ENCODE measurements at places on chromosomes 16 and 17. TPM values are rescaled to one million over a fixed set of nuclear protein-coding genes. Genes with fewer than 3 reads are reported as not detected.

The KRTAP4-1 gene
- total RNA-seq = not detected

DNA sequence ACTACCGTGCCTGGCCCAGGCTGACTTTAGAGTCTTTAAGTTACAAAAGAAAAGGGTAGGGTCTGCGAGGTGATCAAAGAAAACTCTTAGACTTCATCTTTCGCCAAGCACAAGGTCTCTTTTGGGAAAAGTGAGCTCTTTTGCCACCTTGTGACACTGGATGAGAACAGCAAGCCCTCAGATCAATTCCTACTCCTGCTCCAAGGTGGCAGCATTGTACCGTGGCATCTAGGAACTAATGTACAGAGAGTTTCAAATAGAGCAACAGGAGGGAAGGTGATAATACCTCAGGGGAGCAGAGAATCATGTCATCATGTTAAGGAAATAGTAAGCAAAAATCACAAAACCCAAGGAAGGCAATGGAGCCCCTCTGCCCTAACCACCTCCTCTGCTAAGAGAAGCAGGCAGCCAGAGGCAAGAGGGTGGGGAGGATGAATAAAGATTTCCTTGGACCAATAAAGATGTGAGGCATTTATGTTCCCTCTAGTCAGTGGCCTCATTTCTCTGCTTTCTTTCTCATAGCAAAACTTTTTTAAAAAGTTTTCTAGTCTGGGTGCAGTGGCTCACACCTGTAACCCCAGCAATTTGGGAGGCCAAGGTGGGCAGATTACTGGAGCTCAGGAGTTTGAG lies 2.1 kb upstream of the C17orf78 start:
- no peaks in the 10 kb centered on the region for H3K36me3 ChIP-seq
- no peaks in the 10 kb centered on the region for H3K27me3 ChIP-seq
- no peak overlapping the region for H3K4me3 ChIP-seq
- no peak for DNase-seq

- no peaks in the 10 kb centered on the region for H3K36me3 ChIP-seq
- no peak overlapping the region for H3K27ac ChIP-seq
- H3K4me1 ChIP-seq = no peaks in the 10 kb centered on the region
- no peak overlapping the region for H3K4me3 ChIP-seq
- no peak for DNase-seq
These were observed 51.1 kb downstream of the SLC6A2 start for GRCh38 chr16:55706739-55707384.

DNA sequence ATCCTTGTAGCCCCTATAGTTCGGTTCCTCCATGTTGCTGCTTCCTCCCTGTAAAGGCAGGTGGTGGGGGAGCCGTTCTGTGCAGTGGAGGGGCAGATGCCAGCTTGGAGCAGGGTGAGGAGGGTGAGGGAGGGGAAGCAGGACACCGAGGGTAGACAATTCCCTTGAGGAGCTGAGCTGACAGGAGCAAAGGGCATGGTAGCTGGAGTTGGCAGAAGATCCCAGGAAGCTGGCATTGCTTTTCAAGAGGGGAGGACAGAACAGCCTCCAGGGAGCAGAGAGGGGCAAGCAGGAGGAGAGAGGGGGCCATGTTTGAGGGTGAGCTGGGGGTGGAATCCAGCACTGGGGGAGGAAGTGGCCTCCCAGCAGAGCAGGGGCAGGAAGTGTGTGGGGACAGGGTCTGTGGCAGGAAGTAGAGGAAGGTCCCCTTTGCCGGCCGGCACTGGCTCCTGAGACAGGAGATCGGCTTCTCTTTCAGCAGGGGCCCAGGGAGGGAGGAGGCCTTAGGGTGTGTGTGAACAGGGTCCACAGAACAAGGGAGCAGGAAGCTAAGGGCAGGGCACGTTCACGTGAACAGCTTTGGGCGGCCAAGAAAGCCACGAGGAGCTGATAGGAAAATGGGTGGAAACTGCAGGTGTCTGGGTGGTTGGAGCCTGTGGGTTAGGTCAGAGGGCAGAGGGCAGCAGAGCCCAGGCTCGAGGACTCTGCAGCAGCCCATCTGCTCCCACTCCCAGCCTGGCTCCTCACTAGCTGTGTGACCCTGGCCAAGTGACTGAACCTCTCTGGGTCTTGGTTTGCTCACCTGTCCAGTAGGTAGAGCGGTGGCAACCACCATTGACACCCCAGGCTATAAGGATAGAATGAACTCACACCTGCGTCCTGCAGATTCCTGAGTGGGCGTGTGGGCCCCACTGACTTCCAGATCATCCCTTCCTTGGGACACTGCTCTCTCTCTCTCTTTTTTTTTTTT lies 17.5 kb upstream of the SPNS2 start:
- no peaks in the 10 kb centered on the region for H3K4me1 ChIP-seq
- H3K36me3 ChIP-seq = no peaks in the 10 kb centered on the region
- no peaks in the 10 kb centered on the region for H3K27me3 ChIP-seq
- no peak for DNase-seq
- H3K4me3 ChIP-seq = no peak overlapping the region

DNA sequence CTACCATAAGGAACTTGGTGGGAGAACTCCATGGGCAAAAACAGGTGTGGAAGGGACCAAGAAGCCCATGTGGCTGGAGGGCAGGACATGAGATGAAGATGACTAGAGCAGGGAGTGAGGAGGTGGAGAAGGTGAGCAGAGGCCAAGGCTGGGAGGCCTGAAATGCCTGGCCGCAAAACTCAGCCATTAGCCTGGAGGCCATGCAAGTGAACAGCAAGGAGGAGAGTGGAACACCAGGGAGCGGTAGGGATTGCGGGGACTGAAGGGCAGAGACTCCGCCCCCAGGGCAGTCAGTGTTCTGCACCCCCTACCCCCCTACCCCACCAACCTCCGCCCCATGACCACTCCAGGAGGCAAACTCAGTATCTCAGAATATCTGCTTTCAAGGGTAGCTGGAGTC lies 17.0 kb downstream of the BCL7C start:
- H3K36me3 ChIP-seq = no peaks in the 10 kb centered on the region
- no peaks in the 10 kb centered on the region for H3K27me3 ChIP-seq
- no peak for DNase-seq

GRCh38 chr17:30309591-30309990 lies 17.8 kb upstream of the BLMH start:
- H3K27me3 ChIP-seq = no peaks in the 10 kb centered on the region
- no peak overlapping the region for H3K27ac ChIP-seq
- no peaks in the 10 kb centered on the region for H3K4me1 ChIP-seq

DNA sequence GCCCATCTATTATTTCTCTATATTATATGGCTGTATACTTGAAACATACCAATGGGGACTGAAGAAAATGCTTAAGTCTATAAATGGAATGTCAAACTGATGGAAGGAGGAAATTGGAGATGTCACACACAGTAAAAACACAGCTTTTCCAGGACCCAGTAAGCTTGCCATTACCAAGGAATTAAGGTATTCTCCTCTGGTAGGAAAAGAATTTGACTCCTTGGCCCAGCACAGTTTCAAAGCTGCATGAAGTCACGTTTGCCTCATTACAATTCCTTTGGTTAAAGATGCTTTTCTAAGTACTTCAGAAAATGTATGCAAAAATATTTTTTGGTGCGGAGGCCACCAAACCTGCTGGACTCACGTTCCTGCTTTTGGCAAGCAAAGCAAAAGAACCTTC lies 48.5 kb downstream of the CDH13 start:
- no peak overlapping the region for H3K27ac ChIP-seq
- H3K4me3 ChIP-seq = no peak overlapping the region
- H3K4me1 ChIP-seq = peaks cover 9% of the 10 kb centered on the region
- DNase-seq = no peak
- H3K36me3 ChIP-seq = no peaks in the 10 kb centered on the region
- H3K27me3 ChIP-seq = no peaks in the 10 kb centered on the region
